Smooth muscle cell of the brain vasculature (primary cell): ENCODE measurements at places on chromosomes 7 and 10.

DNA sequence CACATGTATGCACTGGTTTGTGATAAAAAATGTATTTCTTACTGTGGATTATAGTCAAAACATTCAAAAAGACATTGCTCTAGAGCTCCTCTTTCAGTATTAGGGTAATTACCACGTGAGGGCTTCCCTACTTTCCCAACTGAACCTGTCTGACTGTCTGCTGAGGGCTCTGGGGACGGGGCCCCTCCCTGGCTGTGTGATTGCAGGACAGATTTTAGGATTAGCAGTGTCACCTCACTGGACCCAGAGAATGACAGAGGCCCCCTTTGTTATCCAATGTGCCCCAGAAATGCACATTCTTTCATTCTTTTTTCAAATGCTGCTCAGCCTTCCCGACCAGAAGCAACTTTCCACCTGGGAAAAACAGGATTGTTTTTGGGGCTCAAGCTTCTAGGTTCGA, 43.6 kb upstream of the MXI1 start:
- DNase-seq, result no peak

DNA sequence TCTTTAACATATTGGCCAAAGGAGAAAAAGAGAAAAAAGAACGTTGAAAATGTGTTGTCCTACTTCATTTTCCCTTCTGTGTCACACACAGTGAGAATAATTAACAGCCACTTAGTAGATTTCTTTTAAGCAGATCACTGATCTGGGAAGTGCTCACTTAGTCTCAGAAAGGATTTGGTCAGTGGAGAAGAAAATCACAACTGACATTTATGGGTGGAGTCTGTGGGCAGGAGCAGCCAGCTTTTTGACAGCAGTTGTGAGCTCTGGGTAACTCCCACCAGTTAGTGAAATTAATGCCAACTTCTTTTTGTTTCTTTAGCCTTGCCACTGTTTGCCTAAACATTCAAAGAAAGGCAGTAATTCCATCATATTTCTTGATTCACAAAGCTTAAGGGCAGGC, 49.7 kb downstream of the CDK14 start:
- DNase-seq, result no peak

- no peak for DNase-seq
Measured at GRCh38 chr7:135929249-135929648, 47.9 kb downstream of the MTPN start.

DNA sequence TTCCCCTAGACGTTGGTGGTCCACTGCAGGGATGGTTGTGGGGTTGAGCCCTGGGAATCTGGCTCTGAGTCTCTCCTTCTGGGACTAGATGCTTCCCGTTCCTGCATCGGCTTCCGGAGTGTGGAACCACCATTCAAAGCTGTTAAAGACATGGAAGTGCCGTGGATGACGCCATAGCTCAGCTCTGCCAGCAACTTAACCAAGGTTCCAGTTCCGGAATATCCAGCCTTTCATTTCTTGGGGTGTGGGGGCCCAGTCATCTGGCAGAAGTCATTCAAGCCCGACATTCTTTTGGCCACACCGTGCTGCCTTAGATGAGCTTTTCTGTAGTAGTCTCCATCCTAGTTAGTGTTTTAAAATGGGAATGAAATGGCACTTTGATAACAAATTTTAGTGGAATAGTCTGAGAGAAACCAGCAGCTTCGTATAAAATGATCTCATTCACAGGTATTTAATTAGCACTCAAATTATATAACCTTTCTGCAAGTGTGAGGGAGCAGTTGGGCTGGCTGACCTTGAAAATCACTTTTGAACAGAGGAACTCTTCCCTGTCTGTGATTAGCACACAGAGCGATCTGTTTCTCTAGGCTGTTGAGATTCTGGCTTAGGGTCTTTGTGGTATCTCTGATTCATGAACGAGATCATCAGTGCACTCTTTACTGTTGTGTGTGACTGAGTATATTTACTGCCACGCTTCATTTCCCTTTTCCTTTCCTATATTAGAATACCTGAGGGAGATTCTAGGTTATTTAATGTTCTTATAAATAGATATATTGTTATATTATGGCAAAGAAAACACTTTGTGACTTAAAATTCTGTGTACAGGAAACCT, 19.9 kb downstream of the LMTK2 start:
- DNase-seq, result no peak

DNA sequence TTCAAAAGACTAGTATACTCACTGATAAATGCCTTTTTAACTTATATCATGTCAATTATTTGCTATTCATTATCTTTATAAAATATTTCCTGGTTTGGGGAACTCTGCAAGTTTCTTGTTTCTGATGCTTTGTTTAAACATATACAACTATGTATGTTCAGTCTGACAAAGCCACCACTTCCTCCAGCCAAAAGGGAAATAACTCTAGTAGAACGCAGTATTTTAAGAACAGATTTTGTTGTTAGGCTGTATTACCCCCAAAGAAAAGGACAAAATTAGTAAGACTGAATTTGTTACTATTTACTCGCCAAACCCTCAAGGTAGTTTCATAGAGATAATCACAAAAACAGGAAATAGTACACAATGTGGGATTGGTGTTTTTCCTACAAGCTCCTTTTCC, 78.9 kb downstream of the LRRTM3 start:
- no peak for DNase-seq

DNA sequence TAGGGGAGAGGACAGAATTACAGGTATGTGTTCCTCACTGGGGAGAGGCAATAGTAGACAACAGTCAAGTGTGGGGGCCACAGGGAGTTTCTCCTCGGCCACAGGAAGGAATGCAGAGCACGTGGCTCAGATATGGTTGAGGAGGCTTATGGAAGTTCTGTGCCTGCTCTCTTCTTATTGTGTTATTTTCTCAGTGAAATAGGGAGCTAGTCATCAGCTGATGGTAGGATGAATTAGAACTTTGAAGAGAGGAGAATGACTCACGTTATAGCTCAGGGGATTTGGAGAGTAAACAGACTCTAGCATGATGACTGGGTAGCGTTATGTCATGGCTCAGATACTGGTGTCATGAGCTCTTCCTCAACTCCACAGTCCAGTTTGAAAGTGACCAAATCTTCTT, 308.3 kb upstream of the IGFBP3 start:
- DNase-seq, result peak; percentile 60

GRCh38 chr7:29332042-29332811, 137.7 kb downstream of the CHN2 start:
- no peak for DNase-seq

DNA sequence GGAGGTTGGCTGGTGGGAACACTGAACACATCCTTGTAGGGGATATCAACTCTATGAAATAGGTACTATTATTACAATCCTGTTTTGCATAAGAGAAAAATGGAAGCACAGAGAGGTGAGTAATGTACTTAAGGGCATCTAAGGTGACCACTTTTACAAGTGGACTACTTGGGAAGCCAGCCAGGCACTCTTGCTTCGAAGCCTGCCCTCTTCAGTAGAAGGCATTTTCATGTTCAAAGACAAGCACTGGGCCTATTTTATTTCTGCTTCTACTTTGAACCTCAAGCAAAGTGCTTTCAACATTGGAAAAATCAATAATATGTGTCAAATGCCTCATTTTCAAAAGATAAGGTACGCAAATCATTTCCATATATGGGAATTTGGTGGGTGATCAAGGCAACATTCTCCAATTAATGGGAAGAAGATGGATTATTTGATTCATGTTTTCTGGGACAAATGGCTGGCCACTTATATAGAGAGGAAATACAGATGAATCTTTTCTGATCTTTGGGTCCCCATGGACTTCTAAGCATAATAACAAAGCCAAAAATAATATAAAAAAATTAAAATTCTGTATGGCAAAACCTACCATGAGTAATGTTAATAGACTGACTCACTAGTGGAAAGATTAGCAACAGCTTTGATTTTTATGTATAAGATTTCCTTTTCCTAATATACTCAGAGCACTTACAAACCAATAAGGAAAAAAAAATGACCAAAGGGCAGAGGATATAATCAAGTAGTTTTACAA, 270.2 kb downstream of the FRMD4A start:
- DNase-seq, result no peak

DNA sequence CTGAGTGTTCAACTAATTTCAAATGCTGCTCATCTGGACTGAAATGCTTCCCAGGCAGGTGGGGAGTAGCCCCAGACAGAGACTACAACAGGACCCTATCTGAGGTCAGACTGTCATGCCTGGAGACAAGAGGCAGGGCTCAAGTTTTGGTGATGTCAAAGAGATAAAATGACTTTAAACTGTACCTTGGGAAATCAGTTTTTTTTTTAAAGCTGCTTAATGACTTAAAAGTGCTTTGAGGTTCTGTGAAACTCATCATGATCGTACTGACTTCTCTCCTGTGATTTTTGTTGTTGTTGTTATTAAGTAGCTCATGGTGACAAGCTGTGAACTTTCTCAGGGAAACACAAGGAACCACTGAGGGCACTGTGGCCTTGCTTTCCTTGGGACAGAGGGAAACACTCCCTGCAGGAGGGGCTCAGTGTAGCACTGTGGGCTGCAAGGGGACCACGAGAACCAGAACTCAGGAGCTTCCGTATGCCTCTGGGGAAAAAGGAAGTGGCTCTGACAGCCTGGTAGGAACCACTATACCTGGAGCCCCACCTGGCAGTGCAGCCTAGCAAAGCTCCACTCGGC, 9.5 kb downstream of the HIPK2 start:
- DNase-seq, result no peak

GRCh38 chr7:53209129-53209528, 173.7 kb downstream of the POM121L12 start:
- DNase-seq, result no peak

- no peak for DNase-seq
Measured at GRCh38 chr10:103795634-103796270, 59.6 kb downstream of the SH3PXD2A start.

DNA sequence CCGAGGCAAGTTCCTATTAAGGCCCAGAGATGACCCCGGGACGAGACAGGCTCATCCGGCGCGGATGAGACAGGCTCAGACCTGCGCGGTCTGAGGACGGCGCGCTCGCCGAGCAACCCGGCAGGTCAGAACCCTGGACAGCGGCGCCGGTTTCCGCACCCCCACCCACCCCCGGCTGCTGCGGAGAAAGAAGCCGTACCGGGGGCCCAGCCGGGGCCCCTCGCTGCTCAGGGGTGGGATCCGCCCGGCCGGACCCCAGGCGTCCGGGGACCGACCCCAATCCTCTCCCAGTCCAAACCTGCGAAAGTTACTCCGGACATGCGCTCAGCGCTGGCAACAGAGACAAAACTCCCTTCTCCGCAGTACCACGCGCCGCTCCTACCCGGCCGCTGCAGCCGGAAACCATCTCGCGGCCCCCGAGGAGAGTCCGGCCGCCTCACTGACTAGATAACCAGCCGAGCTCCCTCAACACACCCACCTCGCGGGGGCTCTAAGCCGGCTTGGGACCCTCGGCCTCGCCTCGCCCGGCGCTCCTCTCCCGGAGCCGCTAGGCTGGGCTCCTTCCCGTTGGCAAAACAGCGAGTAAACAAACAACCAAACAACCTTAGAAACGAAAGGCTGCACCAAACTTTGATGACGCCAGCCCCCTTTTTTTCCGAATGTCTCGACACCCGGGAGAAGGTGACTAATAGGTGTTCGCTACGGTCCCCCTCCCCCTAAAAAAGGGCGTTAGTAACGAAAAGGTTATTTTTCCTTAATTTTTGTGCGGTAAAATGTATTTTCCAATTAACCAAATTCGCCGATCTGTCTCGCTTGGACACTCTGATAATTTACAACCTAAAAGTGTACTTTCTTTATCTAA, 2.3 kb upstream of the DRGX start:
- DNase-seq, result peak; percentile 13

- no peak for DNase-seq
Measured at GRCh38 chr7:45983720-45984255, 62.7 kb upstream of the IGFBP3 start.

GRCh38 chr10:14608381-14609001, 166.2 kb downstream of the FAM107B start:
- no peak for DNase-seq
